Activated naive CD4-positive, alpha-beta T cell treated with anti-CD3 and anti-CD28 coated beads, Interleukin-2, amount 10 ng/mL, durations not matched to agents 5 hours and 36 hours (primary cell): ENCODE measurements at places on chromosomes 7 and 10. TPM values are rescaled to one million over a fixed set of nuclear protein-coding genes. Genes with fewer than 3 reads are reported as not detected.

The GBX1 gene
- total RNA-seq: not detected

The NUTM2D gene
- total RNA-seq: 2.9 TPM

The HTR5A gene
- total RNA-seq: not detected

The COX15 gene
- 40.7 TPM for total RNA-seq

The IGFBP1 gene
- total RNA-seq: not detected

The CPED1 gene
- not detected for total RNA-seq

The PAX2 gene
- not detected for total RNA-seq

The PRSS37 gene
- not detected for total RNA-seq

The ACSM6 gene
- not detected for total RNA-seq

The JAKMIP3 gene
- 0.45 TPM for total RNA-seq

The ZNF117 gene
- total RNA-seq: 5.6 TPM
